D341Med (cell line): ENCODE measurements at places on chromosomes 1 and 21.

GRCh38 chr1:66282343-66282852 is 251.6 kb upstream of the SGIP1 start:
- DNase-seq, result no peak

GRCh38 chr1:26556111-26556510 is 26.6 kb downstream of the RPS6KA1 start:
- DNase-seq, result no peak

DNA sequence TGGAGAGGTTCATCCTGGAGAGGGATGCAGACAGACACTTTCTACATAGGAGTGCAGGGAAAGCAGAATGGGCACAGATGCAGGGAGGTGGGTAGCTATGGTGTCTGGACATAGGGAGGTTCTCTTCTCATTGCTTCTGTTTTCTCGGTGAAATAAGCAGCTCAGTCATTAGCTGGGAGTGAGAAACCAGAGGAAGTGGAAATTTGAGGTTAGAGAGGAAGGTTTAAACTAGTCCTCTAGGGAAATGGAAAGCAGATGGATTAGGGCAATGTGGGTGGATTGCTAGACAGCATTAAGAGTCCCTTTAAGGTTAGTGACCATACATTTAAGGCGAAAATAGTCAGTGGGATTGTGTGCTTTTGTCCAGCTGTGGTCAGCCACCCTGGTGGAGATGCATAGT is 39.6 kb downstream of the MPZL1 start:
- DNase-seq, result no peak

DNA sequence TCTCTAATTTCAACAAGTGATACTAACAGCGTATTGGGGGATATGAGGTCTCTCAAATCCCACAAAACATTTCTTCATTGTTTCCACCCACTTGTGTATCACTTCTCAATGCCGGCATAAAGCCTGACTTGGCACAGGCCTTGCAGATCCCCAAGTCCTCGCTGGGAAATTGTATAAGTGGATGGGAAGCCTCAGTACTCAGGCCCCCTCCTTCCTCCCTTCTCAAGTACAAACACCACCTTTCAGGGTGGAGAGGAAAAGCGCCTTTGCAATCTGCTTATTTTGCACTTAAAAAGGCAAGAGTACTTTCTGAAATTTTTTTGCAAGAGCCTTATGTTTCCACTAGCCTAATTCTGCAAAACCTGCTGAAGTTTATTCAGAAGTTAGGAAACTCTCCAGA is 25.8 kb upstream of the KLHDC8A start:
- DNase-seq, result no peak

DNA sequence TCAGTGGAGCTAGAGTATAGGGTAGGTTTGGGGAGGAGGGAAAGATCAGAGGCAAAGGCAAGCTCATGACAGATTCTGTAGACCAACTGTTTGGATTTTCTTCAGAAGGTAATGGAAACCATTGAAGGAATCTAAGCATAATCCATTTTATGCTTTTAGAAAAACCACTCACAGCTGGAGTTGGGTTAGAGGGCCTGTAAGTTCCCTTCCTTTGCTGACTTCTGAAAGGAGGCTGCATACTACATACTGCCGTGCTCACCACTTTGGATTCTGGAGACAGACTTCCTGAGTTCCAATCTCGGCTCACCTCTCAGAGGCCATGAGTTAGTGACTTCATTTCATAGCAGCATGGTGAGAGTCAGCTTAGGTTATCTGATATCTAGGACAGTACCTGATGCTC is 6.4 kb upstream of the SYT2 start:
- no peak for DNase-seq

GRCh38 chr1:240405751-240406150 is 206.2 kb downstream of the GREM2 start:
- no peak for DNase-seq

DNA sequence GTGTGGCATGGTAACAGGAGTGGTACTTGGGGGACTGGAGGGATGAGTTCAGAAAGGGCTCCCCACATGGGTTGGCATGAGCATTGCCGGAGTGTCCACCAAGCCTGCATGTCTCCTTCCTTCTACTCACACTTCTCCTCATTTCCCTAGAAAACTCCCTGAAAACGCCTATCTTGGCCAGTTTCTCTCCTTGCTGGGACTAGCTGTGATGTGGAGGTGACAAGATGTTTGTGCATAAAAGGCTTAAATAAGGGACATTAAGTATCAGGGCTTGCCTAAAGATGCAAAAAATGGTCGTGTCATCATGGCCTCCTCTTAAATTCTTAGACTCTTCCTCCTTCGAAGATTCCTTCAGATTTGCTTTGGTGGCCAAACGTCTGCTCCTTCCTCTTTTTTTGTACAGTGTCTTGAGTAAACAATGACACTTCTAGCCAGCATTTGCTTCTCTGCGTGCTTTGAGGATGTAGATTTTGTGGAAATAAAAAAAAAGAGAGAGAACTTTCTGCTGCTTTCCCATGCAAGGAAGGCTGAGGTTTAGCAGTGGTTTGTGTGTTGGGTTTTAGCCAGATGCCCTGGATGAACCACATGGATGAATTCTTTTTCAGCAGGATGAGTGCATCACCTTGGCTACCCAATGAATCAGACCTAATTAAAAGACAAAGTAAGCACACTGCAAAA is 239.1 kb upstream of the IRF2BP2 start:
- no peak for DNase-seq

DNA sequence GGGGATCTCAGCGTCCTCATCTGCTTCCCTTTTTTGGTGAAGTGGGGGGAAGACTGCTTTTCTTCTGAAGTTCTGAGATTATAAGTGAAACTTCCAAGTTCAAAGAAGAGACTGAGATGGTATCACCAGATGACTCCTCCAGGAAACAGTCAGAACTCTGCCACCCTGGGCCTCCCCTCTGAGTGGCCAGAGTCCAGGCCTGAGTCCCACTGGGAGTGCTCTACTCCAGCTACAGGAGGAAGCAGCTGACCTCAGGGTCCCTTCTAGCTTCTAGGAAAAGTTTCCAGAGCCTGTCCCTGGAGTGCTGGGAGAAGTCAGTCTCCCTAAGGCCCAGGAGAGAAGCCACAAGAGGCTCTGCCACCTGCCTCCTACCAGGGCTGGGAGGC is 104.7 kb downstream of the CASZ1 start:
- no peak for DNase-seq

- DNase-seq, result no peak
These were observed 62.8 kb upstream of the PDE9A start for GRCh38 chr21:42590431-42591131.

DNA sequence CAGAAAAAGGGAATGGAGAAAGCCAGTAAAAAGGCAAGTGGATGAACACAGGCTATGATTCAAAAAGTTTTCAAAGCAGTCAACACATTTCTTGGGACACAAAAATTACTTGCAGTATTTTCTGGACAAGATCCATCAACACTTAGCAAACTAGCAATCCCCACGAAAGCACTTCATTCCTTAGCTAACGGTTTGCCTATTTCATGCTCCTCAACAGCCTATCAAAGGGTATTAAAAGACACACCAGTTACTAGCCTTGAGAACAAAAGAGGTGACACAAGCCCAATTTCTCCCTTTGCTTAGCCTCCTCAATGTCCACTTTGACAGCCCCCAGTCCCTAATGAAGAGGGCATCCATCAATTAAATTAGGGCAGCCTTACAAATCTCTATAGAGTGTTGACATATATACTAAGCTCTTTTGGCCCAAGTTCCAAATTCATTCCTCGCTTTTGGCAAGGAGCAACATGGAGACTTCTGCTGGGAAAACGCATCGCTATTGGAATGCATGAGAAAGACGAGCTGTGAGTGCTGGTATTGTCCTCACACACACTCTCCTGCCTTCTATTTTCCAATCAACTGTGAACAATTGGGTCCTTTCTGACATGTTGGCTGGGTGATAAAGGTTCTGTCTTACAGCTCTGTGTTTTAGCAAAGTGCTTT is 180.0 kb downstream of the TNR start:
- DNase-seq, result no peak
